ENCODE measurements at places on chromosomes 3 and 15. TPM values are rescaled to one million over a fixed set of nuclear protein-coding genes. Genes with fewer than 3 reads are reported as not detected.

Gene PAK6
- 0.69 TPM for total RNA-seq

Gene ARIH2
- 130 TPM for total RNA-seq

DNA sequence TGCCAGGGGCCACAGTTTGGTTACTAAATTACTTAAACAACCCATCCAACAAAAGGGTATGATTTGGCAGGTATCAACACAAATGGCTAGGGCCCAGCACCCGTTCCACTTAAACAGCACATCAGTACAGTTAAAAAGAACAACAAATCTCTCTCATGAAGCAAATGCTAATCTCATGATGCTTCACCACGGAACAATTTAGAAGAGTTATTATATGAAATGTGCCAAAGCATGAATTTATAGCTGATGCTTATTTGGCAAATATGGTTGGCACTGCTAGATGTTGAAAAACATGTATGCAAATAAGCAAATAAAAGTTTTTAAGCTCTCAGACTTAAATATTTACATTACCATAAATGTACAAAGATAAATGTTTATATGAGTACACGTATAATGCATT, 2.3 kb downstream of the PEAK1 start:
- H3K36me3 ChIP-seq, result peaks cover 5% of the 10 kb centered on the region
- DNase-seq, result no peak
- H3K4me3 ChIP-seq, result no peak overlapping the region
- peaks cover 2% of the 10 kb centered on the region for H3K27me3 ChIP-seq
- H3K4me1 ChIP-seq, result peaks cover 17% of the 10 kb centered on the region

DNA sequence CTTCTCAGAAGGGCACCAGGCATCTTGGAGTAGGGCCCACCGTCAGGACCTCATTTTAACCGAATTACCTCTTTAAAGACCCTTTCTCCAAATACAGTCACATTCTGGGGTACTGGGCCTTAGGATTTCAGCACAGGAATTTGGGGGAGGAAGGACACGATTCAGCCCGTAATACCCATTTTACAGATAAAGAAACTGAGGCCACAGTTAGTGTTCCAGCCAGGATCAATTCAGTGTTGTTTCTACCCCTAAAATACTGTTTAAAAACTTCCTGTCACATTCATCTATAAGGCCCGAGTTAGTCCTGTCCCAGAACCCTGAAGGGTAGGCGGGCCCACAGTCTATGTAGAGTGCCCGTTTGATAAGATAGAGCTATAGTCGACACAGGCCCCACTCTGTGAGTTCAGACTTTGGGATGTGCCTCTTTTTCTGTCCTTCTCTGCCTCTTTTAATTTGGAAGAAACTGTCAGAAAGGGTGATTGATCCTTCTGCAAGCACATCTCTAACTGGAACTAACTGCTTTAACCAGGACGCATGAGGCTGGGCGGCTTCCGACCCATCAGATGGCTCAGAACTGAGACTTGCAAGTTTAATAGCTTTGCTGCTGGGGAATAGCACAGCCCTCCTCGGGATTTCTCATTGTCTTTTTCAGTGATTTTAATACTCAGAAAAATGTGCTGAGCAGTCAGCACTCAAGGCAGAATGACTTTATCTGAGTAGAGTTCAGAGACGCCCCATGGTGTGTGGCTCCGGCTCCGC, 19.5 kb downstream of the BFSP2 start:
- H3K4me1 ChIP-seq, result peaks cover 6% of the 10 kb centered on the region
- H3K36me3 ChIP-seq, result no peaks in the 10 kb centered on the region
- H3K27ac ChIP-seq, result no peak overlapping the region
- H3K27me3 ChIP-seq, result no peaks in the 10 kb centered on the region
- no peak overlapping the region for H3K4me3 ChIP-seq

Data from activated CD4-positive, alpha-beta memory T cell treated with anti-CD3 and anti-CD28 coated beads for 36 hours (primary cell).